ENCODE measurements at places on chromosomes 11 and 22.

GRCh38 chr11:104968856-104969776, 742 bp upstream of the CASP4 start:
- DNase-seq: no peak

- no peak for DNase-seq
These were observed 129.9 kb upstream of the B3GAT1 start for GRCh38 chr11:134541951-134542350.

DNA sequence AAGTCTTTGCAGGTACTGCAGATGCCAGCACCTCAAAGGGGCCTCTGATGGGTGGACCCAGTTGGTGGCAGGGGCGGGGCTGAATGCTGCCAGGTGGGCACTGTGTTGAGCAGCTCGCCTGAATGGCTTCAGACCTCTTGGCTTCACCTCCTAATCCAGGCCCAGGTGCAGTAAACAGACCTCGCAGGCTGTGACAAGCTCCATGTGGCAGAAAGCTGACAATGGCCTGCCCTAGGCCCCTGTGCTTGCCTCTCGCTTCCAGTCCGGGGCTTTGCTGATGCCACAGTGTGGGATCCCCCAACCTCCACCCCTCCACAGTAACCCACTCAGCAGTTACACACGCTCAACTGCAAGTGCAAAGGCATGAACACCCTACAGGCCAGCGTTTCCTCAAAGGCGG, 9.4 kb downstream of the IGLL1 start:
- DNase-seq: no peak

DNA sequence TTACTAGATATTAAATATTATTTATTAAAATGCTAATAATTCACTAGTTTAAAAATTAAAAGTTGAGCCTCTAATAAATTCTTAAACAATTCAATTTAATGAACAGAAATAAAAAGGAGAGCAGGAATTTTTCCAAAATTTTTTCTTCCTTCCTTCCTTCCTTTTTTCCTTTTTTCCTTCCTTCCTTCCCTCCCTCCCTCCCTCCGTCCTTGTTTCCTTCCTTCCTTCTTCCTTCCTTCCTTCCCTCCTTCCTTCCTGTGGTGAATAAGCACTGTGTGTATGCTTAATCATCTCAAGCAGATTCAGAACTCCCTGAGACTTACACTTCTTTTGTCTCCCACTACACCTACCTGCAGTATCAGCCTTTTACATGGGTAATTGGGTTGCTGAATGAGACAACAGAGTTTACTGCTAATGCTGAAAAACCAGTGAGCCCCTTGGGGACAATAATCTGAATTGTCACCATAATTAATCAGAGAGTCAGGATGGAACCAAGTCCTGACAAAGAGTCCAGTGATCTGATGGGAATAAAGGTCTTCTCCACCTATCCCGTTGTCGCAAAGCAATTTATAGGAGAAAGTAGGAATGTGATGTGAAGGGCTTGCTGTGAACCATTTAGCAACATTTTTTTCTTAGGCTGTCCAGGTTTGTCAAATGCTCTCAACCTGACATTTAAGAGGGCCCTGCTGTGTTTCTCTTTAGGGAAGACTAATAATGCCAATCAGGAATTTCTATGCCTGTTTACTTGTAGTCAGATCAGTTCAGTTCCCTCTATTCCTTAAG, 58.1 kb upstream of the CEP295 start:
- no peak for DNase-seq

DNA sequence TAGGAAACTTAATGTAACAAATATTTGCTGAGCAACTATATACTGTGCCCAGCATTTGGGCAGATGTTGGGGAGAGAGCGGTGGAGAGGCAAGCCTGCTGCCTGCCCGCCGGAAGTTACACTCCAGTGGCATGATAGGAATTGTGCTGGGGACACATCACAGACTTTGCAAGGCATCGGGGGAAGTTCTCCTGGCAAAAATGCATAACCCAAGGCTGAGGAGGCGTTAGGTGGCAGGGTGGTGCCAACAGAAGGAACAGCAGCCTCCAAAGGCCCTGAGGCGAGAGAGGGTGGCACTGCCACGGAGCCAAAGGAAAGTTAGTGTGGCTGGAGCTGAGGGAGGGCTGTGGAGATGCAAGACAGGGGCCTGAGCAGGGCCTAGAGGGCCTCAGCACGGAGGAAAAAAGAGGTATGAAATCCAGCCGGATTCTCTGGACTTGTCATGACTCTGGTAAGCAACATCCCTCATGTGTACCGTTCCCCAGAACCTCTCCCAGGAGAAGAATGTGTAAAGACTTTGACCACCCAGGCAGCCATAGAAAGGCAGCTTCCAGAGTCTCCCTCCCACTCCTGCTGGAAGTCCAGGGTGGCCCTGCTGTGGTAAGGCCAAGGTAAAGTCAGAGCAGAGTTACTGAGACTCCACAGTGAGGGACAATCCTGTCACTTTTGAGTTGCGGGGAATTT, 76.1 kb upstream of the RAB1B start:
- no peak for DNase-seq

- no peak for DNase-seq
These were observed 27.3 kb upstream of the RAB38 start for GRCh38 chr11:88202498-88202897.

DNA sequence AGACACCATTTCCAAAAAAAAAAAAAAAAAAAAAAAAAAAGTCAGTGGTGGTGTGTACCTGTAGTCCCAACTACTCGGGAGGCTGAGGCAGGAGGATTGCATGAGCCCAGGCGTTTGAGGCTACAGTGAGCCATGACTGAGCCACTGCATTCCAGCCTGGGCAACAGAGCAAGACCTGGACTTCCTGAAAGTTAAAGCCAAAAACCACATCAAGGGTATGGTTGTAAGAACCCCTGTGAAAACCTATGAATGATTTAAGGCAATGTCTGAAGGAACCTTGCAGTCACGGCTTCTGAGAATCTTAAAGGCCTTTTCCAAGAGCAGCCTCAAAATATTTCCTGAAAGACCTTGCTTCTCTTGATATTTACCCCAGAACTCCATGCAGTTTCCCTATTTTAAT, 30.5 kb upstream of the MSANTD2 start:
- no peak for DNase-seq

DNA sequence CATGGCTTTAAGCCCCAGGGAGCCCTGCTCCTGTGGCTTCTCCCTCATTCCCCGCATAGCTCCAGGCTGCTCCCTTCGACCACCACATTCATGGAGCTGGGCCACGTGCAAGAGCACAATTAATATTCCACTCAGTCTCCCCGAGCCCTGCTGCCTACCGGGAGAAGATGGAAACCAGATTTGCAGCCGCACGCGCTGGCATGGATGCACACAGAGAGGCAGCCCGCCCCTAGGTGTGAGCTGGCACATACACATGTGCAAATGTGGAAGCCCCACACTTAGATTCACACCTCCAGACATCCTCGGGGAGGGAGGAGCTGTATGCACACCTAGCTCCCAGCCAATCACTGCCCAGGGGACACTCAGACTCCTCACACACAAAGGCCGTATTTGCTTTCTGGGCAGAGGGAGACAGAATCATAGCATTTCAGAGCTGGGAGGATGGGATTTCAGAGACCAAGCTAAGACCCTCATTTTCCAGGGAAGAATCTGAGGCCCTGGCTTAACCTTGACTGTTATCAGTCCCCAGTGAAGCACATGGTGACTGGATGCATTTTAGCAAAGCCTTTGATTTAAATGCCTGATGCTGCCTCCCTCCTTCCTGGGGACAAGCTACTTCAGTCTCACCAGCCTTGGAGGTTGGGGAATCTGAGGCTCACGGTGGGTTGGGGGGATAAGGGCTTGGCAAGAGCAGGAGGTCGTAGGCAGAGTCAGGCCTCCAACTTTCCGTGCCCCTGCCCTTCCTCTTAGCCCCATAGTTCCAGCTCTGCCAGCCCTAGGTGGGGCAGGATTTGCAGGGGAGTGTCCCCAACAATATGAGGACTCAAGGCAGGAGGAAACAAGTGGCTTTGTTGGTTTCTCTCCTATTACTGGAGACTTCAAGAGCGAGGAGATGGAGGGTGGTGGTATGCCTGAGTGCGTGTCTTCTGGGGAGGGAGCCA, 5.3 kb upstream of the CREB3L1 start:
- no peak for DNase-seq

DNA sequence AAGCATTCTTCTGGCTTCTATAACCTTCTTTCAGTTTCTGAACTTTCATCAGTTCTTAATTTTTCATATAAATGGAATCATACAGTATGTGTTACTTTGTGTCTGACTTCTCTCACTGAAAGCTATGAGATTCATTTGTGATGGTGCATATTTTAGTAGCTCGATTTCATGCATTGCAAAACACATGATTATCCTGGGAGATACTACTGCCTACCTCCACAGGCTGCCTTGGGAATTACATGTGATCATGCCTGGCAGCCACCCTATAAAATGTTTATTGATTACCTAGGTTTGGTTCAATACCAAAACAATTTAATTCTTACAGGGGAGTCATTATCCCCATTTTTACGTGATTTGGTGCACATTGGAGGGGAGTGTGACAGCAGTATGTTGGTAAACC, 34.1 kb upstream of the PAK1 start:
- no peak for DNase-seq

- no peak for DNase-seq
These were observed 26.8 kb downstream of the PAK1 start for GRCh38 chr11:77446911-77447629.

- DNase-seq: peak; percentile 41
These were observed 38.1 kb upstream of the LINC01488 start for GRCh38 chr11:69443138-69443967.

DNA sequence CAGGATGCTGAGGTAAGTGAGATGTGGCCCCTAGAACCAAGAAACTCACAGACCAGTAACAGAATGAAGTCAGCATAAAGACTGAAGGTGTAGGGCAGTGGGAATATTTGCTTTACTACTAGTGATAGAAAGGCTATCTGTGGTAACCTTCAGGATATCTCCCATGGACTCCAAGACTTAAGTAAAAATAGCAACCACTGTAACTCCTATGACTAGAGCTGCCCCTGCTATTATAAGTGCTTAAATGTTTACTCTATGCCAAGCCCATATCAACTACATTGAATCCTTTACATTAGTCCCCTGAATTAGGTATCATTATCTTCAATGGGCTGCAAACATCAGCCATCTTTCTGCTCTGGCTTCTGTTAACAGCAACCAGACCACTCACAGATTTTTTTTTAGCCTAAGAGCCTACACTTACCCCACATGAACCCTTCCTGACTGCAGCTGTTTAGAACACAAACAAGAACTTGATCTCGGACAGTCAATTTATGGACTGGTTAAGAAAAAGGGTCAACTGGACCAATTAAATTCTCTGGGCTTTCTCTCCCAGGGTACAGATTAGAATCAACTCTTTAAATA, 335.1 kb upstream of the API5 start:
- no peak for DNase-seq

DNA sequence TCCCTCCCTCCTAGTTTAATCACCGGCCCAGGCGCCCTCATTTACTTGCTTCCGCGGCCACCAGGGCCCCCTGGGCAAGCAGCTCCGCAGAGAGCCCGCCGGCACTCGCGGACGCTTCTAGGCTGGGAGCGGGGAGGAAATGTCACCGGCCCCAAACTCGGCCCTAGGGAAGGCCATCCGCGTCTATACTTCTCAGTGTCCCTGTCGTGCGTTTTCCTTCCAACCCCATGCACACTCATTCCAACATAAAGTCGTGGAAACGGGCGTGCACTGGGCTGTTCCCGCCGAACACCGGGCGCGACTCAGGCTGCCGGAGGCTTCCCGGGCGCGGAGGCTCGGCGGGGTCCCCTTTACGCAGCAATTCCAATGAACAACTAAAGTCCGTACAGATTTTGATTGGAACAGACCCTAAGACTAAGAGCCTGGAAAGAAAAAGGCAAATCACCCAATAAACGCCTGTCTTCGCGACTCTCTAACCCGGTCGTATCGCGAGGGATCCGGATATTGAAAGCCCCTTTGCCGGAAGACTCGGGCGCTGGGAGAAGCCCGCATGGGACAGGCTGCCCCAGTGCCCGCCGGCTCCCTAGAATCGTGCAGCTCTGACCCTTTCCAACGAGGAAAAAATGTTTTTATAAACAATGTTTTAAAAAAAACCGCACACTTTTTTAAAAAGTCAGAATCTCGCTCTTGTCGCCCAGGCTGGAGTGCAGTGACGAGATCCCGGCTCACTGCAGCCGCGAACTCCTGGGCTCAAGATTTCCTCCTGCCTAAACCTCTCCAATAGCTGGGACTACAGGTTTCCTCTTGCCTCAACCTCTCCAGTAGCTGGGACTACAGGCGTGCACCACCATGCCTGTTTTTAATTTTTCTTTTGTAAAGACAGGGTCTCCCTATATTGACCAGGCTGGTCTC, 1.3 kb upstream of the BARX2 start:
- no peak for DNase-seq

GRCh38 chr22:43109921-43110443, 568 bp upstream of the BIK start:
- no peak for DNase-seq

- no peak for DNase-seq
These were observed 137.1 kb downstream of the CSNK2A3 start for GRCh38 chr11:11215944-11216343.

DNA sequence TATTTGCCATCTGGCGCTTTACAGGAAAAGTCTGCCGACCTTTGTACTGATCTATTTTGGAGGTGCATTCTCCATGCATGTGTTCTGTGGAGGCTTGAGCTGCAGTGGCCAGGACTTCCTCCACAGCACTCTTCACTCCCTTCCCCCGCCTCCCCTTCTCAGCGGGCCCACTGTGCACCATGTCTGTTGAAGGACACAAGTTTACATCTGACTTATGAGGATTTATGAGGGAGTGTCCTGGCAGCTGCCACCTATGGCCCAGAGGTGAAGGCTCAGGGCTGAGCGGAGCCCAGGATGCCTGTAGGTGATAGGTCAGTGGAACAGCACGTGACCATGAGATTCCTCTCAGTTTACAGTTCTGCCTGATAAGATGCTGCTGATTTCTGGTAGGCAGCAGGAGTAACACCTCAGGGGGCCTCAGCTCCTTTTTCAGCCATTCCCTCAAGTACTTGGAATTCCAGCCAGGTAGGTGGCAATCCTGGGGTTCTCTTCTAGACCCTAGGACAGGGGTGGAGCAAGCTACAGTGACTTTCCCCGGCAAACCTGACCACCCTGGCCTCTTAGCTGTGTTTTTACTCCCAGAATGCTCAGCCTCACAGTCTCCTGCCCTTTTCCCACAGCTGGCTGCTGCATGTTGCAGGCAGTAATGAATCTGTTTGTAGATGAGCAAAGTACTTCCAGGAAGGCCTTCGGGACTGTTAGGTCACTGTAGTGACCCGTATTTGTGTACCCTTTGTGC, 59.9 kb downstream of the PPFIBP2 start:
- no peak for DNase-seq

DNA sequence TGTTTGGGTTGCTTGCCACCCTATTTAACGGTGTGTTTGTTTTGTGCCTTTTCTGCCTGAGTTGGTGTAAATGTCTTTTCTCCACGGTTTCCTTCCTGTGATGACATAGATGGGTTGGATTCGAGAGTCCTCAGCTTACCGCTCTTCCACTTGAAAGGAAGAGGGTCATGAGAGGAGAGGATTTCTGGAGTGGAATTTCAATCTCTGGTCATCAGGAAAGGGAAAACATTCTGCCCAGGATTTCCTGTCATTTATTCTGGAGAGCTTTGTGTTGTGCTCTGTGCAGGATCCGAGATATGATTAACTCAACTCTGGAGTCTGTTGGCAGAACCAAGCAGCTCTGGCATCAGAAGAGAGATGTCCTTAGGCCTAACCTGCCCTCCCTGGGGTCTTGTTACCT, 605.2 kb downstream of the NTM start:
- no peak for DNase-seq

- no peak for DNase-seq
These were observed 6.6 kb upstream of the TRIM29 start for GRCh38 chr11:120144501-120144900.

All from stimulated activated CD8-positive, alpha-beta memory T cell treated with anti-CD3 and anti-CD28 coated beads, Interleukin-15, amount 100 ng/mL, for 24 hours (primary cell).